Activated naive CD4-positive, alpha-beta T cell treated with Interleukin-2 at 50 U/mL for 16 hours (primary cell): ENCODE measurements at places on chromosomes 1 and 21.
A peak's percentile ranks its signal among the peaks of the same experiment; 100 is the strongest.

- no peak for DNase-seq
Observed at GRCh38 chr1:52669696-52670095, 28.5 kb downstream of the COA7 start.

GRCh38 chr1:47627016-47627415, 189.2 kb downstream of the FOXD2 start:
- DNase-seq, result no peak

- DNase-seq, result no peak
Observed at GRCh38 chr1:153752072-153752471, 23.1 kb upstream of the SLC27A3 start.

DNA sequence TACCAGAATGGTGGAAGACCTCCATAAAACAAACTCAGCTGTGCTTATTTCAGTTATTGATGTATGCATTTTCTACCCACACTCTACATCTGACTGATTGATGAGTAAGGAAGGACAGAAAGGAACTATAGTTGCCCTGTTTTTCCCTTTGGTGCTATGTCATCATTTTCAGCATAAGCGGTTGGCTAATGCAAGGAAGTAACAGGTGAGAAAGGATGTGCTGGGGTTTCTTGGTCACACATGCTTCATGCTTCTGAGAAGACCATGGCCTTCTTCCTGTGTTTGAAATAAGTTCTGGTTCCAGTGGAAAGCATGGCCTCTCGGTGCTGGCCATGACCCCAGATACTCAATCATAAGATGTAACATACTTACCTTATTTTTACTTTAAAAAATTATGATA, 541.2 kb downstream of the PTPRU start:
- DNase-seq, result no peak

DNA sequence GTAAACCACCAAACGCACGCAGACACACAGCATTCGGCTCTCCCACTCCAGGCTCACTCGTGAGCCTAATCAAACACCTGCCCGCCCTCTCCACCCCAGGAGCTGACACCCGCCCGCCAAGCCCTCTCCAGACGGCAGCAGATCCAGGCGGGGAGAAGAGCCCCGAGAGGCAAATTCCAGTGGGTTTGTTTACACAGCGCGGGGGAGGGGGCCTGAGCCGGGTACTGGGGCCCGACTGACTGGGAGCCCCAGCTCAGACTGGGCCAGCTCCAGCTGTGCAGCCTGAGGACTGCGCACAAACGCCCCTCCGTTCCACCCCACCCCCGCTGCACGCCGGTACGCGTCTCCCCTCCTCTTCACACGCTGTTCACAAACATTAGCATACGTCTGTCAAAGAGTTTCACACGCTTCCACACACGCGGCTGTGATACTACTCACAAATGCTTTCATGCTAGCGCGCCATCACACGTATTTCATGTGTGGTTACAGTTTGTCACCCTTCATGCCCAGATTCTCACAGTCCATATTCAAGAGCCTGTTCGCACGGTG, 1.0 kb upstream of the EFNA1 start:
- peak; percentile 40 for DNase-seq

DNA sequence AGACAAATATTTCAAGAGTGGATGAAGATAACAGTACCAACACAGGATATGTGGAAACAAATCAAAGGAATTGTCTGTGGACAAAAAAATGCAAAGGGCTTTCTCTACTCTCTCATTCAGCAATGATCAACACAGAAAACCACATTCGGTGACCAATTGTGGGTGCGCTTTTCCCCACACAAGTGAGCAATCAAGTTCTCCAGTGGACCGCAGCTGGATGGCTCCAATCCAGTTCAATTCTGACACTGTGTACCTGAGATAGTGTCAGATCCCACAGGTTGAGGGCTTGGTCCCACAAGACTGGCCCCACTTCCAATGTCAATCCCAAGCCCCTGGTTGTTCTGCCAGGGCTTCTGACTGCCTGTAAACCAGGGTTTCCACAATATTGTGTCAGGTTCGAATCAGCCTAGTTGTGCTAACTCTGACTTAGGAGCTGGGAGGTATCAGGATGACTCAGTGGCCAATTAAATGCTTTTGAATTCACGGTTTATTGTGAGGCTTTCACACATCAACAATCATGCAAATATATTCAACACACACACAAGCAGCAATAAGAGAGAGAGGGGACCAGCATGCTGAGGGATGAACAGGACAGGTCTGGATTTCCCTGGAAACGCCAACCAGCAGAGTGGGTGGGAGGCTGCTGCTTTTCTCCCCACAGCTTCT, 87.0 kb upstream of the BTG3 start:
- DNase-seq, result no peak
